ENCODE measurements at places on chromosomes 4 and X.

- no peak for DNase-seq
Measured at GRCh38 chr4:152399246-152399645, 136.6 kb downstream of the FBXW7 start.

DNA sequence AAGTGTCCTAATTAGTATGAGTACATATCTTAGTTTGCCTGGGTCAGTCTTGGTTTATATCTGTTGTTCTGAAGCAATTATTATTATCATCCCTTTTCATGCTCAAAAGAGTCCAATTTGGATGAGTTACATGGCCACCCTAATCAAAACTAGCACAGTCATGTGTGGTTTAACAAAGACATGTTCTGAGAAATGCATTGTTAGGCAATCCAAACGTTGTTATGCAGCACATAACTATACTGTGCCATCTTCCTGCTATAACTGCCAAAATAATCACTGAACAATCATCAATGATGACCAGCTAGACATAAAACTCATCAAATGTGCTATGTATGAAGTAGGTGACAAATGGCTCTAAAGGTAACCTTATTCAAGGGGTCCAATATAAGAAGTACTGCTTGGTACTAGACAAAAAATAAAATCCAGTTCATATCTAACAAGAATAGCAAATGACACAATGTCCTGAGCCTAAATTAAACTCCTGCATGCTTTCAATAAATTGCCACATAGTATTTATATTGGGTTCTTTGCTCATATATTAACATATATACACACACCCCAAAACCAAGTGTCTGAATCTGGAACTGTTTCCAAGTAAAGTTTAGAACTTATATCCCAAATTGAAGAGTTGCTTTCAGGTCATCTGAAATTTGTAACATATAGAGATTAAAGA lies 41.9 kb downstream of the CNOT6L start:
- peak; percentile 40 for DNase-seq

DNA sequence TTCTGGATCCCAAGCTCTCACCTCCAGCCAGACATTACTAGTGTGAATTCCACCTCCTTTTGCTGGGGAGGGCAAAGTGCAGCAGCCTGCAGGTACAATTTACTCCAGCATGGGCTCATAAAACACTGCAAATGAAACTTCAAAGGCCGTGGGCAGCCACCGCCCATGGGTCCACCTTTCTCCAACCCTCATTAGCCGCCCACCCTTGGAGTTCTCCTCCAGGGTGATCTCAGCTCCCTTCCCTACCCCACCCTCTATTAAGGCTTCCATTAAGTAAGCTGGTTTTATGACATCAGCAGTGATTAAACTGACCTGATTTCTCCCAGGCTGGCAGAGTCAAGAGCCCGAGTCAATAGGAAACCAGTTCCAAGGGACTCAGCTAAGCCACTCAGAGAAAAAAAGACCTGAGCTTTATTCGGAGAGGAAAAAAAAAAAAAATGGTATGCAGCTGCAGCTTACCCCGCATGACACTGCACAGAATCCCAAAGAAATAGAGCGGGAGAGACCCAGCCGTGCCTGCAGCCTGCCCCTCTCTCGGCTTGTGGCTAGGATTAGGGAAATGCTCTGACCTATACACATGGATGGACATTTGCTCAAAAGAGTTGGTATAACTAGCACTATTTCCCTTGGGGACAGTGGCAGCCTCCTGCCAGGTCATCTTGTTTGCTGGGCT lies 319.6 kb downstream of the PTTG2 start:
- DNase-seq: no peak

DNA sequence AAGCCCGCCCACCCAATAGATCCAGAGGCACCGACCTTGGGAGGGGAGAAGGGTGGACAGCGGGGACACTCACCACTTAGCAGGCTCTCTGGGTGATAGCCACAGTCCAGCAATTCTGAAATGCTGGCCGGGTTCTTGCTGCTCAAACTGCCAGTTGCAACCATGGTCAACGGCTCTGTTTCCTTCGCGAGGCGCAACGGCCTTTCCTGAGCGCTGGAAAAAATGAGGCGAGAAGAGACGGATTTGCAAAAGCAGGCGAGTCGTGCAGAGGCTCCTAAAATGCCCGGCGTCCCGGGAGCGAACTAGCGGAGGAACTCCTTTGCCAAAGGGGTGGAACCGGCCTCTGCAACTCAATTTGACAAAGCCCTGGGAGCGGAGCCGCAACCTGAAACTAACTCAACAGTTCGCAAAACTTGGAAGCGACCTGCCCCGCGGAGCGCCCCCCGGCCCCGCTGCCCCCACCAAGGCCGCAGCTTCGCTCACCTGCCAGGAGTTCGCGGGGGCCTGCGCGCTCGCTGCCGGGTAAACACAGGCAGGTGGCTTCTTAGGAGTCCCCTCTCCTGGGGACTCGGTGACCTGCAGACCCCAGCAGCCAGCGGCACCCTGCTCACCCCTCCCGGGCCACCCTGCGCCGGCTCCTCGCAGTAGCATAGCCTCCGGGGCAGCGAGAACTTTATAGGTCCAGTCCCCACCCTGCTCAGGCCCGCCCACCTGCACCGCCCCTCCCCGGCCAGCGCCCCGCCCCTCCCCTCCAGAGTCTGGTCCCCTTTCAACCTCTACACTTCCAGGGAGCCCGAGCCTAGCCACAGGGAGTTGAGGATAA lies at the start of gene DDIT4L:
Gene DDIT4L, minus strand, starts transcription at position 649 of the 823 bp plus-strand sequence. Its CDS starts 485 bp downstream, at position 164.
- DNase-seq: peak; percentile 32

- DNase-seq: no peak
Measured at GRCh38 chrX:65609237-65609636, 58.2 kb upstream of the MSN start.

DNA sequence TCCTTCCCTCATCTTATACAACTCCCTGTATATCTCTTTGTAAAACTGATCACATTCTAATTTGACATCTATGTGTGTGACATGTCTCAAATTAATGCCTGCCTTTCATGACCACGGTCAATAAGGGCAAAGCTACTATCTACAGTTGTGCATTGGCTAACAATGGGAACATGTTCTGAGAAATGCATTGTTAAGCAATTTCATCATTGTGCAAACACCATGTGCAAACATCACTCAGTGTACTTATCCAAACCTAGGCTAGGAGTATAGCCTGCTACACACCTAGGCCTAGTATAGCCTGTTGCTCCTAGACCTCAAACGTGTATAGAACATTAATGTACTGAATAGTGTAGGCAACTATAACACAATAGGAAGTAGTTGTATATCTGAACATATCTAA lies 95.0 kb downstream of the BANK1 start:
- no peak for DNase-seq

DNA sequence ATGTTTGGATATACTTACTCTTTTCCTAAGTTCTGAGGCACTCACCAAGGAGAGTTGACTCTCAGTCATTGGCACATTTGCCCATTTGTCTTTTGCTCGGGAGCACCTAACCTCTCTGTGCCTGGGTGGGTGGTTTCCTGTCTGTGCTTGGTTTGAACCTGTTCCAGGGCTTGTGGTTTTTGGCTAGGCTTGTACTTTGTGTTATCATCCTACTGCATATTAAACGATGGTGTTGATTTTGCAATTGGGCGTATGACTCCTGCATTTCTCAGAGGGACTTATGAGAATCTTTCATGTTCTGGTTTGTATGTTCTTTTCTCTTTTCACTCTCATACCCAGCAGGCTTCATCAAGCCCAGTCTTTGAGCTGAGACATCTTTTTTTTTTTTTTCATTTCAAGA lies 161.7 kb downstream of the BTC start:
- DNase-seq: peak; percentile 10

Measured in activated CD4-positive, alpha-beta T cell treated with anti-CD3 and anti-CD28 coated beads, Interleukin-2, Interleukin-6, amounts not matched to agents 100 ng/mL and 50 ng/mL, durations not matched to agents 16 hours and 8 hours (primary cell).